ENCODE measurements at places on chromosomes 13 and 19.

DNA sequence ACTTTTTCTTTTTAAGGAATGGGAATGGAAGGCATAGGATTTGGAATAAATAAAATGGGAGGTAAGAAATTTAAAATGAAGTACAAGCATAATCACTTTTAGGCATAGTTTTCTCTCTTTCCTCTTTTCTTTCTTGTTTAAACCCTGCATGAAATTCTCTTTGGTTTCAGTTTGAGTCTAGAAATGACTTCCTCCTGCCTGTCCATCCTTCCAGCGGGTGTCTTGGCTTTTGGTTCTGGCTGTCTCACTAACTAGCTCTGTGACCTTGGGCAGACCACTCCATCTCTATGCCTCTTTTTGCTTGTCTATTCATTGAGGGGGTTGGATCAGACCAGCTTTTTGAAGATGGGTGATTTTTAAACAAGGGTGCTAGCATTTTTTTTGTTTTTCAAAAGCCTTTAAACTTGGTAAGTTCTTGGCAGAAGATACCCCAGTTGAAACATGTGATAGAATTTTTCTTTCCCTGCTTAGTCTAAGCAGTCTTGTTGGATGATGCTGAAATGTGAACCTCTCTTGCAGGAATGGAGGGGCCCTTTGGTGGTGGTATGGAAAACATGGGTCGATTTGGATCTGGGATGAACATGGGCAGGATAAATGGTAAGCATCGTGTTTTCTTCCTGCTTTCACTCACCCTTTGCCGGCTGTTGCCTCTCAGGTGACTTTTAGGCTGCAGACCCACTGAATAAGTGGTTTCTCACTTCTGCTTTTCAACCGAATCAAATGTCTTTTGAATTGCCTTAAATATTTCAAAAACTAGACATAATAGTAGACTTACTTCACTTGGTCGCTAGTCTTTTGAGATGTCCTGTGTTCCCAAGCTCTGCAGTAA, 28.6 kb downstream of the PRAM1 start:
- DNase-seq = no peak

- no peak for DNase-seq
Observed at GRCh38 chr13:85997587-85997986, 198.4 kb upstream of the SLITRK6 start.

- peak; percentile 68 for DNase-seq
Observed at GRCh38 chr19:49937750-49938381, 8.6 kb upstream of the NUP62 start.

- DNase-seq = no peak
Observed at GRCh38 chr19:50638600-50638999, 1.1 kb downstream of the SYT3 start.

DNA sequence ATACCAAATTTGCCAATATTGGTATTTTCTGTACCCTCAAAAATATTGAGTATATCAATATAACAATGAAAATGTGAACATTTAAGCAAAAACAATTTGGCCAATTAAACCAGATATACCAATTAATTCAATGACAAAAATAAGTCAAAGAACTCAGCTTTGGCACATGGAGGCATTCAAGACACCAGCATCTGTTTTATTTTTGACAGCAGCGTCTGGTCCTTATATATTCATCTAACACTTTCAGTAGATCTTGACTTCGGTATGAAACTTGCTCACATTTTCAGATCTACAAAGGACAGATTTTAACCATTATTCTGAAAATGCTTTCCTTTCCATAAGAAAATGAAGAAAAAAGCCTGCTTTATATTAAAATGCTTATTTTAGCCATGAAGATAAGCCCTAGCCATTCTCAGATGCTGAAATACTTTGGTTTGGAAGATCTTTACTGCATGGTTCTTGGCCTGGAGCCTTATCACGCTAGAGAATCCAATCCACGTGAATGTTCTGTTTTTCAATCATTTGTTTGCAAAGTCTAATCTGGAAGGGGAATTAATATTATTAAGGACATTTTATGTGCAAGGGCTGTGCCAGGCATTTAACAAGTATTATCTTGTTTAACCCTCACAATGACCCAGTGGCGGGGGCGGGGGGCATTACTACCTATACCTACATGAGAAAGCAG, 132.2 kb downstream of the DLEU7 start:
- DNase-seq = no peak

DNA sequence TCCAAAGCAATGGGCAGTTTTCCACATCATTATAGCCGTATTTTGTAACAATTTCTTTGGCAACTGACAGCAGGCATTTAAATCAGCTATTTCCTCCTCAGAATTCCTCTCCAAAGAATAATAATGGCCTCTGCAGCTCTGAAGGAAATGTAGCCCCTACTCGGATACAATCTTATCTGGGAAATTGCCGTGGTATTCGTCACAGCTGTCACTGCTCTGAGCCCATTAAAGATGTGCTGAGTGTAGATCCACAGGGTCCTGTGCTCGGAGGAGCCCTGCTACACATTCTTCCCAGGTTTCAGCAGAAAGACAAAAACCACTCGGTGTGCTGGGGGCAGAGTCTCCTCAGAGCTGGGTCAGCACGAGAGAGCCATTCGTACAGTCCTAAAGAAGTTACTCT, 33.1 kb downstream of the MZT1 start:
- no peak for DNase-seq

GRCh38 chr19:54573330-54573872, at the start of gene LILRA2:
LILRA2 (plus strand) TSS chr19:54573790; CDS start chr19:54573879, 89 bp downstream.
- no peak for DNase-seq
